ENCODE measurements at places on chromosomes 5 and 9.

DNA sequence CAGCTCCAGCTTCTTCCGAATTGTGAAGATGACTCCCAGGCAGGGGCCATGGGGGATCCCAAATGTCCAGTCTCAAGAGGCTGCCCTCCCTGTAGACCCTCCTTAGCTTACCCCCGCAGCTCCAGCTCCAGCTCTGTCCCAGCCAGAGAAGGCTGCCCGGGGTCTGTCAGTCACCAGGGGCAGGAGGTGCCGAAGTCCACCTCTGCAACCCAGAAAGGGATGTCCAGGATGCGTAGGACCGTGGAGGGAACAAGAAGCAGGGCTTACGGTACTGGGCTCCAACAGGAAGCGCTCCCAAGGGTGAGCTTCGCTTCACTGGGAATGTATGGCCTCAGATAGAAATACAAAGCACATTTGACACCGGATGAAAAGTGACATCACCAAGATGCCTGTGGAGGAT is 6.0 kb downstream of the IPPK start:
- DNase-seq = no peak

DNA sequence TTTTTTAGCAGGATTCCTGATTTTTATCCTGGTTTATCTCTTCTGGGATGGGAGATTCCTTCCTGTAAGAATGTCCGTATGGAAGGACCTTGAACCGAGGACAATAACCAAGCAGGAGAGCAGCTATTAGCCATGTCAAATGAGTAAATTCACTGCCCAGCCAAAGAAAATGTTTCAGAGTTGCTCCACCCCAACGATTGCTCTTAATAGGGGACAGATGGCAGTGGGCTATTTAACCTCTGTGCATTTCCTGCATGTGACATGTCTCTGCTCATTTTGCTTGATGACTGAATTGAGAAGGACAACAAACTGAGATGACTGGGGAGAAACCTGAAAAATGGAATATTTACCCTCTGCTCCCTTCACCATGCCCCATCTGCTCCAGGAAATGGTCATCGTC is 479.9 kb upstream of the ZNF462 start:
- DNase-seq = no peak

GRCh38 chr9:114945616-114946412 is 15.4 kb upstream of the TNFSF8 start:
- no peak for DNase-seq

- no peak for DNase-seq
These were observed 127.5 kb upstream of the CCNG1 start for GRCh38 chr5:163309914-163310313.

- no peak for DNase-seq
These were observed 76.2 kb upstream of the MIER3 start for GRCh38 chr5:57028161-57028560.

DNA sequence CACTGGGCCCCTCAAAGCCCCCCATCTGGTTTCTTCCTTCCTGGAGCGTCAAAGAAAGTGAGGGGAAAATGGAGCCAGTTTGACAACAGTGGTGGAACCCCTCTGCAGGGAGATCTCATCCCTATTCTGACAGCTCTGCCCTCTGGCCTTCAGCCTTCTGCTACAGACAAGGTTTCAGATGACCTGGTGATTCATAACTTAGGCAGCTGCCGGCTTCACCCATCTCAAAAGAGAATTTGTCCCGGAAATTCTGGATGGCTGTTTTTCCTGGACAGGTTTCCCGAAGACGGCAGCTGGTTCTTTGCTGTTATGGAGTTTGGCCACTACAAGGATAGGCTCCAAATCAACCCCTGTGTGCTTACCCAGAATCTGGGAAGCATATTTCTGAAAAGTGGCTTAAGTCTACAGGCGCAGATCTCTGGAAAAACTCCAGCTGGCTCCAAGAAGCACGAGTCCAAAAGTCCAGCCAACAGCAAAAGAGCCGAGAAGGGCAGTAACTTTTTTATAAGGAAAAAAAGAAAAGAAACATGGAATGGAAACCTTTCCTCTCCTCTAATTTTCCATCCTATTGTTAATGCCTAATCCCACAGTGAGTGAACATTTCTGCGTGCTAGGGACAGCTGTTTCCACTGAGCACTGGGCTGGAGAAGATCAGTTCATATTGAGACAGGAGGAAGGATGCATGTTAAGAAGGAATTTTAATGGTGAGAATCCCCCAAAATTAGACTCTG is 54.5 kb downstream of the ZNF366 start:
- no peak for DNase-seq
